Activated naive CD4-positive, alpha-beta T cell treated with anti-CD3 and anti-CD28 coated beads for 36 hours (primary cell): ENCODE measurements at places on chromosomes 3 and 15. TPM values are rescaled to one million over a fixed set of nuclear protein-coding genes. Genes with fewer than 3 reads are reported as not detected.

The FETUB gene
- total RNA-seq, result not detected

The SH2D7 gene
- total RNA-seq, result not detected

The SPINK8 gene
- total RNA-seq, result not detected

The PARP9 gene
- 21.1 TPM for total RNA-seq

The LRRC3B gene
- not detected for total RNA-seq

The SCN11A gene
- 0.05 TPM for total RNA-seq

The AKAP13 gene
- total RNA-seq, result 79.4 TPM

The ROBO2 gene
- not detected for total RNA-seq

The RETNLB gene
- not detected for total RNA-seq

The MYZAP gene
- total RNA-seq, result 0.38 TPM

The SMCO1 gene
- total RNA-seq, result not detected

The C3orf18 gene
- total RNA-seq, result 3.1 TPM

The GRM2 gene
- 0.07 TPM for total RNA-seq

The IMP3 gene
- 46.8 TPM for total RNA-seq
